A549 treated with ZK216348 at 1 μM for 4 hours (cell line): ENCODE measurements at places on chromosomes 2 and 18. TPM values are rescaled to one million over a fixed set of nuclear protein-coding genes. Genes with fewer than 3 reads are reported as not detected.

The NOL4 gene
- total RNA-seq, result not detected in 5 replicates

The PROKR1 gene
- total RNA-seq, result not detected in 5 replicates

The TNFRSF11A gene
- total RNA-seq, result 6.9 to 9.7 TPM (median 7.3 TPM) in 5 replicates

The CSRNP3 gene
- total RNA-seq, result not detected in 5 replicates
